Stimulated activated effector memory CD8-positive, alpha-beta T cell treated with anti-CD3 and anti-CD28 coated beads, Interleukin-12 subunit alpha, Interleukin-12 subunit beta, amount 100 ng/mL, for 72 hours (primary cell): ENCODE measurements at places on chromosomes 5 and 9.

DNA sequence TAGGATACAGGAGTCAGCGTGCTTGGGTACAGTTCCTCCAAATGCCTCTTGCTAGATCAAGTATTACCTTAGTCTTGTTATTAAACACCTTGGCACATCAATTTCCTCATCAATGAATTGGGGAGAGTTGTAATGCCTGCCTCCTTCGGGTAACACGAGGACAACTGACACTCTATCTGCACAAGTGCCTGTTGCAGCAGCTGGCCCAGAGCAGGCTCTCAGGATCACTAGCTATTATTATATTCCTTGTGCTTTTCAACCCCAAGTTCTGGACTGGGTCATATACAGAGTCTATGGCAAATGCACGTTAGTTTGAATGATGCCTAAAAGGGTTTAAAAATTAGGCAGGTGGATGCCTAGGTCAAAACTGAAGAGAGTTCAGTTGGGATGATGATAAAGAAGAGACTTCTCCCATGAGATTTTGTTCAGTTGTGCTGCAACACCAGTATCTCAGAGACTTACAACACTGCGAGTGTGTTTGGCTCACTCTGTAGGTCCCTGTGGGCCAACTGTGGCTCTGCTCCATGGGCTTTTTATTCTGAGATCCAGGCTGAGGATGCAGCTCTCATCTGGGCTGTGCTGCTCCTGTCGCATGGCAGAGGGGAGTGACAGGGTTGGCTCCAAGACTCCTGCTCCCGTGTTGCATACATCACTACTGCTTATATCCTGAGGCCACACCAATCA, 41.1 kb upstream of the TEX48 start:
- DNase-seq: no peak

DNA sequence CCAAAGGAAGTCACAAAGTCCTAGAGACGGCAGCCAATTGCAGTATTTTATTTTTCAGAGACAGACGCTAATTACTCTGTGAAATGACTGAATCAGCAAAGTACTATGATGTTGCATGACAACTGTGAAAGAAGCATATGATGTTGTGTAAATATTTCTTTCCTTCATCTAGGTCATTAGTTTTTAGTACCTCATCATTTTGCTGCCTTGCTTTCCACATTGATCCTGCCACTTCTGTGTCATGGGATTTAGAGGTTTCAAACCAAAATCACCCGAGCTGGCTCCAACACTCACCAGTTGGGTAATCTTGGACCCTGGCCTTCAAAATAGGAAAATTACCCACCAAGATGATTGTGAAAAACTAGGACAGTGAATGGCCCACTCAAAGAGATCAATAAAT, 585.2 kb downstream of the ACTL7B start:
- no peak for DNase-seq

- no peak for DNase-seq
These were observed 339.0 kb upstream of the WWC1 start for GRCh38 chr5:167952278-167952995.

DNA sequence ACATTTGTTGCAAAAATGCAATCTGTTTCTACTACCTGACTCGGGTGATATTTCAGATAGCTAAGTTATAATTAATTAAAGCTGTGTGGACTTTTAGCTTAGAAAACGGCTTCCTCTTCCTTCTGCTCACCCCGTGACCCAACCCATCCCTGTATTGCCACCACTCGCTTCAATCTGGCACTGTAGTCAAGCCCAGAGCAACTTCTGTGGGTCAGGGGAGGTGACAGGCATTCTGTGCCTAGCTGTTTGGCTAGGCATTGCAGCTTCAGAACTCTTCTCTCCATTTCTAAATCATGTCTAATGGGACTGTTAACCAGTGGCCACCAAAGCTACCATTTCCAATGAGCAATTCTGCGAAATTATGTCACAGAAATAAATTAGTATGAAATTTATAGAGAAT, 179.7 kb upstream of the TLX3 start:
- DNase-seq: no peak

- no peak for DNase-seq
These were observed 28.4 kb upstream of the SUSD1 start for GRCh38 chr9:112203536-112203935.

GRCh38 chr5:180143656-180144364, 65.2 kb downstream of the RASGEF1C start:
- DNase-seq: peak; percentile 35

GRCh38 chr5:113020461-113021273, 44.1 kb downstream of the DCP2 start:
- DNase-seq: no peak

GRCh38 chr5:59042201-59043055, 459.6 kb downstream of the RAB3C start:
- DNase-seq: no peak

DNA sequence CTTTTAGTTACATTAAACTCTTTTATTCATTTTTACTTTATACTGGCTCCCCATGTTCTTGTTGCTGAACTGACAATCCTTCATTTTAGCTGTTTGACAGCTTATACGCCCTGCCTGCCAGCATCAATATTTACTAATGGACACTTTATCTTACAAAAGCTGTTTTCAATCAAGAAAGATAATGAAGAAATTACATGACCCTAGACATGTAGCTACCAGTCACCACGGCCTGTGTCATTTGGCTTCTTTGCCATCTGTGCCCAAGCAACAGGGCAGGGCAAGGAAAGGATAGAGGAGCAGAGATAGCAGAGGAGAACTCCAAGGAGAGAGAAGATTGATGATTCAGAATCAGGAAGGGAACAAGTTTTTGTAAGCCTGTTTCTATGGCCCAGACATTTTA, 647.3 kb downstream of the BRINP1 start:
- no peak for DNase-seq

GRCh38 chr5:63401436-63402046, 560.7 kb downstream of the HTR1A start:
- no peak for DNase-seq

DNA sequence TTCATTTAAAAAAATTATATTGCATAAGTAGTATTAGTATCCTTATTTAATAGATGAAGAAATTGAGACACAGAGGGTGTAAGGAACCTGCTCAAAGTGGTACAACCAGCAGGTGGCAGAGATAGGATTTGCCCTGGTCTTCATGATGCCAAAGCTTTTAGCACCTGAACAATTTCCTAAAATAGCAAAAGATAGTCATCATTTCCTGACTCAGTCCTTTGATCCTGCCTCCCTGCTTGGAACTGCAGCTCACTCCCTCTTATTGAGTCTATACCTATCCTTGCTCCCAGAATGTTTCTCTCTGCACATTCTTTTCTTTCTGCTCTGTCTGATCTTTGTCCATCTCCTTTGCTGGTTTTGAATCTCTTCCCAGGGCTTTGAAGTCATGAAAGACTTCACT, 155.8 kb downstream of the FRMD3 start:
- DNase-seq: no peak

DNA sequence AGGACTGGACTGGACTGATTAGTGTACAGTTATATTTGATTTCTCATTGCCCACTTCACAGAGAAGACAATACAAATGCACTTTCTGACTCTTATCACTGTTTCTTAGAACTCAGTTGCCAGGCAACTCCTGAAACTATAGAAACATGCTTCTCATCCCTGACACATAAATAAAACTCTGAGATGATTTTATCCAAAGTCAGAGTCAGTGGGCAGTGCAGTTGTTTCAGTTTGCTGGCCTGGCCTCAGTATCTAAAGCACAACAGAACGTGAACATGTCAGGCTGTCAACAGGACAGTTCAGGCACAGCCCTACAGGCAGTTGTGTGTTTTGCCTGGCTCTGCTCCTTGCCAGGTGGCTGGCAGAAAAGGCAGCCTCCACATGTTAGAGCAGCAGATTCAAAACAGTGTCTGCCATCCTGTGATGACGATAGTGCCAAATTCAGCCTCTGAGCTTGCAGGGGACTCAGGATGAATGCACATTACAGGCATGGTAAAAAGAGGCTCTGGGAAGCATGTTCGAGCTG, 65.1 kb upstream of the CCDC152 start:
- DNase-seq: no peak

DNA sequence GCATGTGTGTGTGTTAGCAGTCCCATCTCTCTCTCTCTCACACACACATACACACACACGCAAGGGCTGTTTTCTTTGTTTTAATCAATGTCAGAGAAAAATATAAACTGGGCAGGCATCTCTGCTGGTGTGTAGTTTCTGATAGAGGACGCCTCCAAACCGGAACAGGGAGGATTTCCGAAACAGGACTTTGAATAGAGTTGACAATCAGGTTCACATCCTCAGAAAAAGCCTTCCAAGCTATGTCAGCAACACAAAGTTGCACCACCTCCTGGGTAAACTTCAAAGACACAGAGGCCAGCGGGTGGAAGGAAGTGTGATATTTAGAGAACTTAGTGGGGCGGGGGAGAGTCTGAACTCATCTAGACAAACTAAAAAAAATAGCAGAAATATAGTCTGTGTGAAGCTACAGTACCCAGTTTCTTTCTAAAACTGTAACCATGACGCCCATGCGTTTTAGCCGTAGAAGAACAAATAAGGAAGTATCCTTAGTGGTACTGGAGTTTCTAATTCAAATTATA, 1.2 kb downstream of the ST8SIA4 start:
- DNase-seq: peak; percentile 69

DNA sequence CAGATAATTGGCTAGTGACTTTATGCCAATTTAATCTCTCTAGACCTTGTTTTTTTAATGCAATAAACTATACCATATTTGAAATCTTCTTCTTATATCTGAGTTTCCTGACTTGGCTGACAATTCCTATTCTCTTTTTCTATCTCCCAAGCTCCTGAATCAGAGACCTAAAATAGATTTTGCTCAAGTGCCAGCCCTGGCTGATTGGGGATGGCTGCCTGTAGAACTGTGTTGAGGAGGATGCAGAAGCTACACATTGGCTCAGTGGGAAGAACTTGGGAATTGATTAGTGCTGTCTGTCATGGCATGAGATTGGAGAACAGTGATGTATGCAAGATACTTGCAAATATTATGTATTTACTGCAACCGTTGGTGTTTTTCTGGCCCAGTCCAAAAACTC, 132.8 kb downstream of the INSYN2B start:
- no peak for DNase-seq

GRCh38 chr9:15782106-15782505, 229.3 kb downstream of the CCDC171 start:
- DNase-seq: no peak

DNA sequence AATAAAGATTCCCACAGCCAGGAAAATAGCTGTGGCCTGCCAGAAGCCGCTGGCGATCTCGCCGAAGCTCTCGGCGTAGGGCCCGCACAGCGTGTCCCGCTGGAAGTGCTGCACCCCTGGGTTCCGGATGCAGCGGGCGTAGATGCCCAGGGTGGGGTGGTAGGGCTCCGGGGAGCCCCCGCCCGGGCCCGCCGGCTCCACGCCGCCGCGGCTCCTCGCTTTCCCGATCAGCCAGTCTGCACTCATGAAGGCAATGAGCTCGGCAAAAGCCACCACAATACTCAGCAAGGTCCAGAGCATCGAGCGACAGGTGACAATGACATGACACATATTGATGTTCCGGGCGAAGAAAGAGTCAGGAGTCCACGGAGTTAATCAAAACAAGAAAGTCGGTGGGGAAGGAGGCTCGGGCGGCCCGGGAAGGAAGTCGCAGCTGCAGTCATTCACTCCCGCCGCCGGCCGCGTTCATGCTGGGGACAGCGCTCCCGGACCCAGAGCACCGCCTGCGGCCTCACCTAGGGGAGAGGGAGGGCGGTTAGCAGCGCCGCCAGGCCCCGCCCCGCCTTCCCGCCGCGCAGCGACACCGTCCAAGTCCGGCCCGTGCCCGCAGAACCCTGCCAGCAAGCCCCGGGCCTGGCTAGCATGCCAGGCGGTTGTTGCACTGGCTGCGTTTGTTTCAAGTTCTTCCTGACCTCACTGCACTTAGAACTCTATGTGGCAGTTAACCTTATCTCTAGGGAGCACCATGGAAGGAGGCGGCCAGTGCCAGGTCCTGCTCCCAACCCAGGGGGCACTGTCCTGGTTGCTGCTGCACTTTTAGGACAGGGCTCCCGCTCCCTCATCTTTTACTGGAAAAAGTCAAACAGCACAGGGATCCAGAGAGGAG, 138.4 kb downstream of the LHFPL2 start:
- DNase-seq: peak; percentile 24

DNA sequence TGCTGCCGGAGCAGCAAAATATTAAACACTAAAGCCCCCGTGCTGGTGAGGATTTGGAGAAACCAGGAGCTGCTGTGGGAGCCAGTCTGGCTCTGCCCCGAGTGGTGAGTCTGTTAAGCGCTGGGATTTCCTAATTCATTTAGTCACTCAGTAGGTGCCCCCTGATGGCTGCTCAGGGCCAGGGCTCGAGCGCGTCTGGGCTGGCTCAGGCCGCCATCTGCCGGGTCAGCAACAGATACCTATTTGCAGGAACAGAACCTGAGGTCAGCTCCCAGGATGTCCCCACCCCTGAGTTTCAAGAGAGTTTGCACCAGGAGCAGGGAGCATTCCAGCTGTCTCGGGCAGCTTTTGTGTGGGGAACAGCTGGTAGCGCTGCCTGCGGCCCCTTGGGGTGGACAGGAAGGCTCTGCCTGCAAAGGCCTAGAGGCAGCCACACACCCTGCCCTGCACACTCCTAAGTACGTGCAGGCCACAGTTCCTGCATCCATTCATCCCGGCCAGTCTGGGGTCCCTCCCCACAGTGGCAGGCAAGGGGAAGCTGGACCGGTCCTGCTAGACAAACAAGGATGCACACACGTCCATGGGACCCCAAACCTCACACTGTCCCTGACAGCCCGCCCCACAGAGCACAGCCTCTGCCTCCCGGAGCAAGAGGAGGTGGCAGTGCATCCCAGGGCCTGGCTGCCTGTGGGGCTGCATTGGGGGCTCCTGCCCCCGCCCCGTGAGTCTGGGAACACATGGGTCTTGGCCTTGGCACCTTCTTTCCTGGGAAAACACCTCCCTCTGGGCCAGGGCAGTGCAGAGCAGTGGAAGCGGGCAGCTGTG, 83.7 kb downstream of the ADAMTS2 start:
- DNase-seq: no peak

- no peak for DNase-seq
These were observed 258.2 kb downstream of the MAST4 start for GRCh38 chr5:66854416-66854815.

DNA sequence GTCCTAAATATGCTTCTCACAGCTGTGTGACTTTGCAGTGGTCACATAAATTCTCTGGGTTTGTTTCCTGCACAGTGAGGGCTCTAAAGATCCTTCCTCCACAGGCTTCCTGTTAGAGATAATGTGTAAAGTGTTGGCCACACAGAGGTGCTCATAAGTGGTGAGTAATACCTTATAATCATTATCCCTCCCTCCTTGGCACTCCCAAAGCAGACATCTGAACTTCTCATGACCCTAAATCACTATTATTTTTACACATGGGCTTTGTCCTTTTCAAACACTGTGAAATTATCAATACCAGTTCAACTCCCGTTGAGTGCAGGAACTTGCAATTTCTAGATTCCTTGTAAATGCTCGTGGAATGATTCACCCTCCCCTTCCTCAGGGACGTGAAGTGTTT, 100.2 kb downstream of the BRINP1 start:
- no peak for DNase-seq
